ENCODE measurements at places on chromosomes 5 and 9.
A peak's percentile ranks its signal among the peaks of the same experiment; 100 is the strongest.

- DNase-seq = no peak
Measured at GRCh38 chr9:73743826-73744225, 592.2 kb downstream of the ANXA1 start.

DNA sequence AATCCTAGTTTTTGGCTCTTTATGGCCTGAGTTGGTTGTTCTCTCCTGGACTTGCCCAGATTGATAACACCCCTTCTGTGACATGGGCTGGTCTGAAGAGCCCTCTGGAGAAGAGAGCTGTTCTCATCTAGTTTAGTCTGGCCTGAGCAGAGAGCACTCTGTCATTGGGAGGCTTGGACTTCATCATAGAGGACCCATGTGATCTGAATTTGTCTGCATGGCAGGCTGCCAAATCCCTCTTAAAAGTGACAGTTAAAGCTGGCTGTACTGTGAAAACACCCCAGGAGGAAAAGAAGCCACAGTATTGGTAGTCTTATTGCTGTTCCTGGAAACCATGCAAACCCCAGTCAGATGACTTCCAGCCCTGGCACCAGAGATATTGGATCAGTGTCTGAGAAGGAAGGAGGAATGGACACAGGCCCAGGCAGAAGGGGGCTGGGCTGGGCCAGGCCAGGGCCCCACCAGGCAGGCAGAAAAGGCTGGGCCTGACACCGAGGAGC is 3.7 kb upstream of the WDR31 start:
- peak; percentile 25 for DNase-seq

- no peak for DNase-seq
Measured at GRCh38 chr9:2628919-2629318, 7.3 kb downstream of the VLDLR start.

DNA sequence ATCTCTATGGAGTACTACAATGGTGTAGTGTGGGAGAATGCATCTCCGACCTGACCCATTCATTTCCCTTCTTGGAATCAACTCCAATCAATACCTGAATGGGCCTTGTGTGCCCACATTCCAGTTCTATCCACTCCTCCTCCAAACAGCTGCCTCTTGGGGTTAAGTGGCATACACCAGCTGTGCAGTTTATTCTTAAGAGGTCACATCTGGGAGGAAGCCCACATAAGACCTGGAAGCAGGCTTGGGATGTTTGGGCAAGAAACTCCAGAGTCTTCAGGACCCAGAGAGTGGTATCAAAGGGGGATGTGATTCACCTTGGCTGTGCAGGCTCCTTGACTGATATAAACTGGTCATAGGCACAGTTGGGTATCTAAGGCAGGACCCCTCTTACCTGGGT is 46.0 kb downstream of the ACTBL2 start:
- DNase-seq = no peak

DNA sequence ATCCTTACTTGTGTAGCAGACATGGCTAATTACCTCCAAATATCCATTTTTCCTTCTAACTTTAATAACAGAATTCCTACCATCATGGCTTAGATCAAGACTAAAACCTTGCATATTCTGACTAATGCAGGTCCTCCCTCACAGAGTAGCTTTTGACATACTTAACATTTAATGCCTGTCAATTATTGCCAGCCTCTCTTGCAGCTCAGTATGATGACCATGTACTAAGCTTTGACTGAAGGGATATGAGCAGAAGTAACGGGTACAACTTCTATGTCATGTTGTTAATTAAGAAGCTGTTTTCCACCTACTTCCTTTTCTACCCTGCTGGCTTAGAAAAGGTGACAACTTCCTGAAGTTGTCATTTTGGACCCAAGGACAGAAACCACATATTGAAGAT is 533.4 kb downstream of the PSAT1 start:
- DNase-seq = no peak

- DNase-seq = no peak
Measured at GRCh38 chr5:92527311-92528078, 1053.5 kb downstream of the NR2F1-AS1 start.
